ENCODE measurements at places on chromosomes 5 and 9. TPM values are rescaled to one million over a fixed set of nuclear protein-coding genes. Genes with fewer than 3 reads are reported as not detected.

Gene FAM153A
- total RNA-seq = 0.19 TPM

Gene LRRTM2
- 0.57 TPM for total RNA-seq

Gene S1PR3
- total RNA-seq = 5.9 TPM

Gene SPATA9
- total RNA-seq = 0.19 TPM

Gene CATSPER3
- 0.19 TPM for total RNA-seq

Gene TXNDC8
- total RNA-seq = not detected
